ENCODE measurements at places on chromosomes 12 and 14.

DNA sequence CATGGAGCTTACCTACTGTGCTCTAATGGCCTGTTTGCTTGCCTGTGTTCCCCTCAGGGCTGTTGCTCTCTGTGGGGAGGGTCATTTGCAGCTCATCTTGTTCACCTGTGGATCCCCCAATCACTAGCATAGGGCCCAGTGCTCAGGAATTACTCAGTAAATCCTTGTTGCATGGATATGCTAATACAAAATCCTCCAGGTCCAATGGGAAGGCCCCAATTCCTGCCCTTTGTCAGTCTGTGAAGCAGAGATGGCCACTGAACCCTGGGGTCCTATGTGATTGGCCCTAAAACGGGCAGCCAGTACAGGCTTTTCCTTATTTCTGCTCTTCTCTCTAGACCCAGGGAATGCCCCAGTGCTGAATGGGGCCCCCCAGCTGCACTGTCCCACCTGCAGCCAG, 44.1 kb downstream of the FOS start:
- no peak for DNase-seq

DNA sequence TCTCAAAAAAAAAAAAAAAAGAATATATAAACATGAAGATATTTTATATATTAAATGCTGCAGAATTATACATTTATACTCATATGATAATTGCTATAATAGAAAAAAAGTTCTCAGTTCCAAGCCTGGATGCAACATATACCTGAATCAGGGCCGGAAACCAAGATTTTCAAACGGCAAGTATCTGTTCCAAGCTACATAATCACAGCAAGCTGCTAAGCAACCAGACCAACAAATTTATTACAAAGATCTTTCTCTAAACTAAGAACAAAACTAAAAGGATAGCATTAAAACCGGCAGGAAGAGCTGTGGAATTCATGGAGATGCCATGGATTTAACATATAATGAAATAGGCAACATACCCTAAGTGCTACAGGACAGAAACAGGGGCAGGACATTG, 7.1 kb downstream of the RACGAP1 start:
- DNase-seq: no peak

- DNase-seq: no peak
These were observed 168.3 kb downstream of the DUSP6 start for GRCh38 chr12:89183985-89184435.

- no peak for DNase-seq
These were observed 89.8 kb upstream of the DYRK2 start for GRCh38 chr12:67558775-67559174.

DNA sequence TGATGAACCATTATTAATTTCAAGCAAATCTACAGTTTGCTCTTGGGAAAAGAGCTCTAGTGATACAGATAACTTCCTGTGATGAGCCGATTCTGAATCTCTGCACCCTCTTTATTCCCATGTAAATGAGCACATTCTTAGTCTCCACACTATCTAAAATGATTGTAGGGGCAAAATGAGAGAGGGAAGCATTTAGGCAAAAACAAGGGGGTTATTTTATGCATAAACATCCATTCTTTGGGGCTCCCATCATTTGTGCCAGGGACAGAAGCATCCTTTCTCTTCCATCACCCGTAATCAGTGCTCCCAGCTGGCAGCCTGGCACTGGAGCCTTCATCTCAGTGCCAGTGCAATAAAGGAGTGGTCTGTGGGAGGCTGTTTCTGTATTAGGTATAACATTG, 1.7 kb upstream of the GPD1 start:
- DNase-seq: no peak
